ENCODE measurements at places on chromosomes 4 and X.

GRCh38 chr4:20532871-20533870 is 167.1 kb upstream of the PACRGL start:
- DNase-seq: no peak

- no peak for DNase-seq
Measured at GRCh38 chrX:70175338-70175737, 1.9 kb upstream of the DGAT2L6 start.

GRCh38 chrX:150683536-150684146 is 9.6 kb upstream of the MTMR1 start:
- DNase-seq: no peak

DNA sequence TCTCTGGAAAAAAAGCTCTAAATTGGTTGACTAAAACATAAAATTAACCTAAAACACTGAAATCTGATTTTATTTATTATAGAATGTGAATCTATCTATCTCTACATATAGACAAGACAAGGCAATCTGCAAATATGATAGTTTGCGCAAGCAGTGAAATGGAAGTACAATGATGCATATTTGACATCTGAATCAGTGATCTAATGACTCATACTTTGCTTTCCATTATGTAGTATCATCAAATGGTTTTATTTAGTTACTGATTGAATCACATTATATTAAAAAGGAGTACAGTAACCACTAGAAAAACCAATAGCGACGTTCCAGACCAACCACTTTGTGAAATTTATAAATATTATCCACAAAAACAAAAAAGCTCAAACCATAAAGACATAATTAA is 1969.3 kb downstream of the PCDH7 start:
- DNase-seq: no peak

GRCh38 chr4:145498430-145498829 is 16.8 kb downstream of the SMAD1 start:
- DNase-seq: no peak

- peak; percentile 37 for DNase-seq
Measured at GRCh38 chr4:16573739-16574138, 324.7 kb downstream of the LDB2 start.

GRCh38 chrX:17047224-17047623 is 100.8 kb downstream of the REPS2 start:
- DNase-seq: no peak
